ENCODE measurements at places on chromosomes 5 and 9. TPM values are rescaled to one million over a fixed set of nuclear protein-coding genes. Genes with fewer than 3 reads are reported as not detected.

PKD2L2 gene
- not detected for total RNA-seq

PROB1 gene
- 0.55 TPM for total RNA-seq

DNA sequence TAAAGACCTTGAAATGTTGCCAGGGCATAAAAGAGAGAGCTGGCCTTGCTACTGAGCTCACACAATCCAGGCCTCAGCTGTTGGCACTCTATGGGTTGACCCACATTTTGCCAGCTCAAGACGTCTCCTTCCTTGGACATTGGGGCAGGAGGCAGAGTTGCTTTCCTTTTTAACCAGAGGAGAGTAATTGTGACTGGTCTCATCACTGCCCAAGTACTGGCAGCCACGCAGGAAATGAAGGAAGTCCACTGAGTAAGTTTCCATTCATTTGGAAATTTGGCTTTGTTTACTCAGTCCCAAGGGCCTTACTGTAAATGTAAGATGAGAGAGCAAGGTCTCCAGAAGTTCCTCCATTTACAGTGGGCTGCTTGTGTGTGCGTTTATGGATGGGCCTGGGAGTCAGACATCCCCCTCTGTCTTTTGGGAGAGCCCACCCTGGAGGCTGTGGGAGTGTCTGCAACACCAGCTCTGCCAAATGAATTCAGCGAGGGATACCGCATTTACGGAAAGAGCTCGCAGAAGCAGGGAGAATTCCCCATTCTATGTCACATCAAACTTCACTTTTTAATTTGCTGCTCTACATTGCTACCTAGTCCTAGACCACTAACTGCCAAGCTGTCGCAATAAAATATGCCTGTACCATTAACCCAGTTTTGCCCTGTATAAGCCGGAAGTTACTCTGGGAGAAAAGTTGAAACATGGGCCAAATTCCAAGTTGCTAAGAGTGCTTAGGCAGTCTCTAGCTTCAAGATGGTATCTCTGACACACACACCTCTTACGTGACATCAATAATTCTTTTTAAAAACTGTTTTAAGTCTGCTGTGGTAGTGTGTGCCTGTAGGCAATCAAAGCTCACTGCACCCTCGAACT lies 24.5 kb upstream of the PDZD2 start:
- H3K27ac ChIP-seq = no peak overlapping the region
- DNase-seq = no peak
- no peaks in the 10 kb centered on the region for H3K36me3 ChIP-seq
- no peaks in the 10 kb centered on the region for H3K4me1 ChIP-seq
- no peak overlapping the region for H3K4me3 ChIP-seq

- H3K4me3 ChIP-seq = no peak overlapping the region
- H3K27ac ChIP-seq = no peak overlapping the region
- H3K36me3 ChIP-seq = no peaks in the 10 kb centered on the region
- H3K27me3 ChIP-seq = no peaks in the 10 kb centered on the region
Measured at GRCh38 chr9:107707915-107708441, 218.4 kb upstream of the KLF4 start.

DNA sequence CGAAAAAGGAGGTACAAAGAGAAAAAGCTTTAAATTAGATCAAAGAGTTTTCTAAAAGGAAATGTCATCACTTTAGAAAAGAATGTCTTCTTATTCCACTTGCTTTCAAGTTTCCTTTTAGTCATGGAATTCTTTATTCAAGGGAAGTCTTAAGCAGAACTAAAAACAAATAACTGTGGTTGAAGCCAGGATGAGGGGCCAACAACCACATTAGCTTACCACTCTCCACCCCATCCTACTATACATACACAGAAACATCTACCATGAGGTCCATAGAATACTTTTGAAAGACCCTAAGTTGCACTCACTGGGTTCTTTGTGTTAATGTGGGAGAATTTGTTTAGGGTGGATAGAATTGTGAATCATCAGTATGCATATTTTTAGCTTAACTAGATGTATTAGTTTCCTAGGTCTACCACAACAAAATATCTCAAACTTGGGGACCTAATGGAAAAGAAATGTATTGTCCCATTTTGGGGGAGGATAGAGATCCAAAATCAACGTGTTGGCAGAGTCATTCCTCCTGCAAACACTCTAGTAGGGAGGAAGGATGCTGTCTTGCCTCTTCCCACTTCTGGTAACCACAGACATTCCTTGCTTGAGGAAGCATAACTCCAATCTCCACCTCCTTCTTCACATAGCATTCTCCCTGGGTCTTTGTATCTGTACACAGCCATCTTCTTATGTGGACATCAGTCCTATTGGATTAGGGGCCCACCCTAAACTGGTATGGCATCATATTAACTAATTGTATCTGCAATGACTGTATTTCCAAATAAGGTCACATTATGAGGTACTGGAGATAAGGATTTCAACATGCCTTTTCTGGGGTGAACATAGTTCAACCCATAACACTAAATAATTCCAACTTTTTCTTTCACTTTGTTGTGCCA lies 239.4 kb downstream of the LURAP1L start:
- no peaks in the 10 kb centered on the region for H3K4me1 ChIP-seq
- DNase-seq = no peak
- no peak overlapping the region for H3K27ac ChIP-seq
- H3K4me3 ChIP-seq = no peak overlapping the region

- no peak overlapping the region for H3K27ac ChIP-seq
- H3K4me1 ChIP-seq = peaks cover 30% of the 10 kb centered on the region
- no peaks in the 10 kb centered on the region for H3K36me3 ChIP-seq
- no peak overlapping the region for H3K4me3 ChIP-seq
- DNase-seq = no peak
- no peaks in the 10 kb centered on the region for H3K27me3 ChIP-seq
Measured at GRCh38 chr5:102795526-102795925, 40.4 kb downstream of the PAM start.

GRCh38 chr5:168865968-168866367 lies 286.8 kb upstream of the PANK3 start:
- H3K27me3 ChIP-seq = no peaks in the 10 kb centered on the region
- no peak for DNase-seq
- no peak overlapping the region for H3K27ac ChIP-seq
- no peak overlapping the region for H3K4me3 ChIP-seq

DNA sequence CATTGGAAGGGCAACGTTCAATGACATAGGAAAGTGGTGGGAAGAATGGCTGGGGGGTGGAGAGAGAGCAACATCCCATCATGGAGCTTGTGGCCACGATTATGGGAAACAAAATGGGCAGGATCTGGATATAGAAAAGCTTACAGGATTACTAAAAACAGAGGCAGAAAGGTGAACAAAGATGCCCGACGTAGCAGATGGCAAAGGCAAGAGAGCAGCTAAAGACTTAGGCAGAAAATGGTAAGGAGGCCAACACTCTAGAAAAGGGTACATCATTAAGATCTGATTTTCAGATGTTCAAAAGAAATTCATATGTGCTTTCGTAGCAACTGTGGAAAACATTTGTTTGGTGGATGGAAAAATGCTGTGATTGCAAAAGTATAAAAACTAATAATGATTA lies 102.5 kb downstream of the OTULIN start:
- no peak overlapping the region for H3K27ac ChIP-seq
- no peak overlapping the region for H3K4me3 ChIP-seq
- no peak for DNase-seq
- H3K36me3 ChIP-seq = no peaks in the 10 kb centered on the region

- peak overlapping the region; percentile 63 for H3K27ac ChIP-seq
- no peaks in the 10 kb centered on the region for H3K36me3 ChIP-seq
- H3K27me3 ChIP-seq = no peaks in the 10 kb centered on the region
Measured at GRCh38 chr5:68240202-68240601, 24.6 kb downstream of the PIK3R1 start.

- peak; percentile 47 for DNase-seq
- H3K4me1 ChIP-seq = peaks cover 42% of the 10 kb centered on the region
- no peak overlapping the region for H3K4me3 ChIP-seq
- no peaks in the 10 kb centered on the region for H3K36me3 ChIP-seq
- no peaks in the 10 kb centered on the region for H3K27me3 ChIP-seq
- peak overlapping the region; percentile 84 for H3K27ac ChIP-seq
Measured at GRCh38 chr9:112168197-112168596, 6.9 kb downstream of the SUSD1 start.

- peaks cover 15% of the 10 kb centered on the region for H3K36me3 ChIP-seq
- no peaks in the 10 kb centered on the region for H3K4me1 ChIP-seq
- no peak overlapping the region for H3K4me3 ChIP-seq
- no peak for DNase-seq
Measured at GRCh38 chr5:73032635-73033034, 76.8 kb downstream of the FCHO2 start.

DNA sequence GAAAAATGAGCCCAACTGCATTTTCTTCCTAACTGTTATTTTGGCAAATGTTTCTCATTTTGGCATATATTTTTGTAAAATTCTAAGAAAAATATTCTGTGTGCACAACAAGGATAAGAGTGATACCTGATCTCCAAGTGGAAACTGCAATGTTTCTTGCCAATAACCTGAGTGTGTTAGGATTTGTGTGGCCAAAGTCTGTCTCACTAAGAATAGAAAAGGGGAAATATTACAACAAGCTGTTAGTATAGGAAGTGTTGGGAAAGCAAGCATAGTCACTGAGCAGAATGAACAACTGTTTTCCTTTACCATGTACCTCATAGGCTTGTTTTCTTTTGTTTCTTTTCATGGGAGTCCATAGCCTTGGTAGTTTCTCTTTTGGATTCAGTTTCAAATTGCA lies 624.2 kb downstream of the MTRR start:
- H3K27ac ChIP-seq = no peak overlapping the region
- no peaks in the 10 kb centered on the region for H3K4me1 ChIP-seq
- H3K4me3 ChIP-seq = no peak overlapping the region
- H3K36me3 ChIP-seq = no peaks in the 10 kb centered on the region

DNA sequence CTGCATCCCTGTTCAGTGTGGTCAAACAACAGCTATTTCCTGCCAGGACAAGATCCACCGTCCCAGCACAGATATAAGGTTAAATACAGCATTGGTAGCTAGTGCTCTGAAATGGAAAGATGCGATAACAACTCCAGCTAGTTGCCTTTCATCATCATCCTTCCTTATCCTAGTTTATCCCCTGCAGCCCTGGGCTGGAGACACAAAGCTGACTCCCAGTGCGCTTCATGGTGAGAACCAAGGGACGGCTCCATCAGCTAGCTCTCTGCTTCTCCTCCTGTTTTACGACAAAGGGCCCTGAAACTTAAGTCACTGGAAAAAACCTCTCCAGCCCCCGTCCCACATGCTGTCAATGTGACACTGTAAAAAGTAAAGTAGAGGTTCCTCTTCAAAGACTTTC lies 37.9 kb downstream of the CDC14B start:
- no peaks in the 10 kb centered on the region for H3K27me3 ChIP-seq
- H3K4me1 ChIP-seq = no peaks in the 10 kb centered on the region
- H3K27ac ChIP-seq = no peak overlapping the region
- no peaks in the 10 kb centered on the region for H3K36me3 ChIP-seq

DNA sequence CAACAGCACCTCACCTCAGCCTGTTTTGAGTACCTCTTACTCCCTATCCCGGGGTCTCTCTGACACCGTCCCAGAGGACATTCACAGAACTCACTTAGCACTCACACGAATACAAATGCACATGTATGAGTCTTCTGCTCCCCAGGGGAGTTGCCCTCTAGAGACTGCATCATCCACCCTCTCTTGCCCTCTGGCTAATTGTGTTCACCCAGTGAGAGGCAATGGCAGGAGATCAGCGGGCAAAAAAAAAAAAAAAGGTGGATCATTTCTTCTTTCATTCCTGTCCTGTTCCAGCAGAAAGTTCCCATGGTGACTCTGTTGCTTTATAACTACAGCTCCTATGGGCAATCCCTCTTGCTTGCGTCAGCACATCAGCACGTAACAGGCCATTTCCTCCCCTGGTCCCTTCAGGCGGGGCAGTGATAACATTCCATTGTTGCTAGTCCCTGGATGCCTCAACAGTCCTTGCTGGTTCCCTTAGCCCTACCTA lies 23.5 kb upstream of the SNX2 start:
- H3K27ac ChIP-seq = no peak overlapping the region
- H3K36me3 ChIP-seq = no peaks in the 10 kb centered on the region
- no peaks in the 10 kb centered on the region for H3K27me3 ChIP-seq
- no peak for DNase-seq
- no peak overlapping the region for H3K4me3 ChIP-seq
- no peaks in the 10 kb centered on the region for H3K4me1 ChIP-seq

- DNase-seq = no peak
- H3K27me3 ChIP-seq = no peaks in the 10 kb centered on the region
- H3K36me3 ChIP-seq = no peaks in the 10 kb centered on the region
- no peaks in the 10 kb centered on the region for H3K4me1 ChIP-seq
- H3K27ac ChIP-seq = no peak overlapping the region
Measured at GRCh38 chr5:117652958-117653280, 1078.3 kb upstream of the SEMA6A start.

DNA sequence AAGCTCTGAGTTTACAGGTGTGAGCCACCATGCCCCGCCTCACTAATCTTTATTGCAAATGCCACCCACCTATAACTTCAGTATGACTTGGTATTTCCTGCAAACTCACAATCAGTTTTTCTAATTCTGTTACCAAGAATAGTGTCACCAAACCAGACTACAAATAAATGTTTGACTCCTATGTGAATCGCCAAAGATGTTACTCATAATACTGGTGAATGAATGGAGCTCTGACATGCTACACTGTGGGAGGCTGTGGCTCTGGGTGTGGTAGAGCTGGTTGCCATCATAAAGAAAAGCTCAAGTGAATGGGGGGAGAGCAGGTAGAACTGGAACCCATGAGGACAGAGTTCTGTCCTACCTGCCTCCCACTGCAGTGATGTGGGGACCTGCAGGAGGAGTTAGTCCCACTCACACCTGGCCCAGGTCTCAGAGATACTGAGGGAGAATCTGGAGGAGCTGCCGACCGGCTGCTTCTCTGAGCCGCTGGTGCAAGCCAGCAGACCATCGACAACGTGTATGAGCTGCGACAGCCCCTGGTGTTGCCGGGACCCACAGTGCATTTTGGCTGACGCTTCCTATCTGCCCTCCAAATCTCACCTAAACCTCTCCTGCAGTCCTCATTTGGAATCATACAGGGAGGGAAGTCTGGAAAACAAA lies 95.7 kb downstream of the ENTREP1 start:
- no peak overlapping the region for H3K27ac ChIP-seq
- no peaks in the 10 kb centered on the region for H3K4me1 ChIP-seq
- no peaks in the 10 kb centered on the region for H3K27me3 ChIP-seq
- DNase-seq = no peak

GRCh38 chr9:135290566-135290965 lies 189.0 kb upstream of the PPP1R26 start:
- DNase-seq = no peak
- H3K27ac ChIP-seq = no peak overlapping the region
- H3K27me3 ChIP-seq = peaks cover 11% of the 10 kb centered on the region
- H3K36me3 ChIP-seq = no peaks in the 10 kb centered on the region
- no peak overlapping the region for H3K4me3 ChIP-seq

DNA sequence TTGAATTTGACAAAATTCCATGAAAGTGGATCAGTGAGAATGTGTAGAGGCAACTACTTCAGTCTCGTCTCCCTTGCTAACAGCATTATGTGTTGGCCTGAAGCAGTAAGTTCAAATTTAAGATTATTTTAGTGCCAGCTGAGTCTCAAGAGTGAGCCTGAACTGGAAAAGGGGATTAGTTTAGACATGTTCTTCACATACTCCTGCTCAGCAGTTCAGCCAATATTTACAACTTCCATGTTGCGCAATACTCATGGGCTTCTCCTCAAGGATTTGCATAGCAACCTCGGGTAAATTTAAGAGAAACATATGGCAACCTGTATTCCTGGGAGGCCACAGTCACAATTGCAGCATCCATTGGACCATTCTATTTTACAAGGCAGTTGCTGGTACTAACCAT lies 553.8 kb downstream of the PTPRD start:
- DNase-seq = no peak
- H3K27me3 ChIP-seq = no peaks in the 10 kb centered on the region
- no peak overlapping the region for H3K27ac ChIP-seq

Measured in transverse colon (tissue), 4 donors.